K562 (cell line): ENCODE measurements at places on chromosomes 7 and 10. TPM values are rescaled to one million over a fixed set of nuclear protein-coding genes. Genes with fewer than 3 reads are reported as not detected.

Gene ZMIZ2
- polyA plus RNA-seq: 19.1 and 20.0 TPM in 2 replicates

Gene RUFY2
- 11.2 and 14.0 TPM in 2 replicates for polyA plus RNA-seq

Gene ARHGEF35
- polyA plus RNA-seq: 0.16 TPM in 1 of 2 replicates, not detected in the other

GRCh38 chr10:5419466-5420094, 7.2 kb downstream of the NET1 start:
- DNase-seq: no peak

DNA sequence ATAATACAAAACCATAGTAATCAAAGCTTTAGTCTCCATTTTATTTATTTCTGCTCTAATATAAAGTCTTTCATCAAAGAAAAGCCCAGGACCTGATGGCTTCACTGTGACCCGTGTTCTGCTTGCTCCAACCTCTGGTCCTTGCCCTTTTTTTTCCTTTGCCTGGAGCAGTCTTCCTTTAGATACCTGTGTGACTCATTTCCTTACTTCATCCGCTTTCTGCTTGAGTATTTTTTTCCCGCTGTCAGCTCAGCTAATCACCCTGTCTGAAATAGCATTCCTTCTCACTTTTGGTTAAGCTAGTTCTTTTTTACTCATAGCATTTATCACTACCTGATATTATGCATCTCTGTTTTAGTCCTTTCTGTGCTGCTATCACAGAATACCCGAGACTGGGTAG, 194.8 kb downstream of the ABCA13 start:
- DNase-seq: no peak

- no peak for DNase-seq
These were observed 85.1 kb downstream of the KLF6 start for GRCh38 chr10:3699916-3700315.

- DNase-seq: no peak
These were observed 45.5 kb downstream of the MYOF start for GRCh38 chr10:93436591-93437085.

GRCh38 chr10:17381502-17382142, 72.8 kb downstream of the ST8SIA6 start:
- DNase-seq: no peak

DNA sequence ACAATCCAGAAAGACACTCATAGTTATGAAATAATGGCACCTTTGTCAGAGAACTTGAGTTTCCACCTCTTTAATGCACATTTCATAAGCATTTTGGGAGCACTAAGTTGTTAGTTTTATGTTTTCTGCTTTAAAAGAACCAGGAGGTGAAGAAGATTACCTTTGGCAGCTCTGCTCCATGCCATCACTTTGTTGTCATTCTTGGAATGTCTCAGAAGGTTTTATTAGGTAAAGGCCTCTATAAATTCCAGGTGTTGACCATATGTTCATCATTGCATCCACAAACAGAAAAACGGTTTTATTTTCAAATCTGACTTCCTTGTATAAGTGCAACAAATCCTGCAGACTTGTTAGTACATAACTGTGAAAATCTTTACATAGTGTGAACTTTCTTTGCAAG, 424.8 kb downstream of the MDFIC start:
- DNase-seq: no peak
